ENCODE measurements at places on chromosomes 16 and 17.

GRCh38 chr17:75664099-75664549, 2.8 kb downstream of the RECQL5 start:
- DNase-seq: no peak

GRCh38 chr16:89383095-89384003, 107.0 kb downstream of the ANKRD11 start:
- no peak for DNase-seq

DNA sequence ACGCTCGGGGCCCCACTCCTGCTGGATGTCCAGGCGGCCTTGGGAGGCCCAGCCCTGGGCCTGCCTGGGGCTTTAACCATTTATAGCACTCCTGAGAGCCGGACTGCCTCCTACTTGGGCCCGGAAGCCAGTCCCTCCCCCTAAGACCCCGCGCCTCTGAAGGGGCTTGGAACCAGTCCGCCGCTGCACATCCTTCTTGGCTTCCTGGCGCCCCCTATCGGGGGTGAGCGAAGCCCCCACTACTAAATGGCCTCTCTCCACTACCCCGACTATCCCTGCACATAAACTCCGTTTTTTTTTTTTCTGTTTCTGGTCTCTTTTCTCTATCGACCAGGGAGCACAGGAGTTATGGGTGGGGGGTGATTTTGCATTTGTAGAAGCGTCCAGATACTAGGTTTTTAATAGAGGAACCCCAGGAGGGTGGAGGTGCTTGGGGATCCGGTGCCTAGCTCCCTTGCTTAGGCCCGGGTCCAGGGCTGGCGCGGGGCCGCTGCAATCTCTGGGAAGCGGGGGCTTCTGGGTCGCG, 633 bp upstream of the NOL3 start:
- DNase-seq: peak; percentile 49

DNA sequence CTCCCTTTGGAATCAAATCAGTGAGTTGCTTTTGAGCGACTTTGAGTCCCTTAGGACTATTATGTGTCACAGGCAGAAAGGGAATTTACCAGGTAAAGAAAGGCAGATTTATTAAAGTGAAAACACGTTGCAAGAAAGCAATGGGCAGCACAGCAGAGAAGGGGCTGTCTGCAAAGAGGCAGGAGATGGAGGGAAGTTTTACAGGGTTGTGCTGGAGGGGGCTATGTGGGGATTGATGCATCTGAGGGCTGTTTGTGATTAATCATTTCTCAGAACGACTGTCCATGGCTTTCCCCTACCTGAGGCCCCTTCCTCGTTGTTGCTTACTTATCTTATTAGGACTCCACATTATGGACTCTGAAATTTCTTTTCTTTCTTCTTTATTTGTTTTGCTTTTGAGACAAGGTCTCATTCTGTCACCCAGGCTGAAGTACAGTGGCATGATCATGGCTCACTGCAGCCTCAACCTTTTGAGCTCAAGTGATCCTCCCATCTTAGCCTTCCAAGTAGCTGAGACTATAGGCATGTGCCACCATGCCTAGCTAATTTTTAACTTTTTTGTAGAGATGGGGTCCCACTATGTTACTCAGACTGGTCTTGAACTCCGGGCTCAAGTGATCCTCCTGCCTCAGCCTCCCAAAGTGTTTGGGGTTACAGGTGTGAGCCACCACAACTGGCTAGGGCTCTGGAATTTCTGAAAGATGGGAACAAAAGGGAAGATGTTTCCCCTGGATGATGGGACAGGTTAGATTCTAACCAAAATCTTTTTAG, 5.5 kb downstream of the WWP2 start:
- DNase-seq: no peak

GRCh38 chr16:12846592-12846991, 42.9 kb upstream of the CPPED1 start:
- no peak for DNase-seq

GRCh38 chr16:87132361-87133014, 184.7 kb downstream of the C16orf95 start:
- DNase-seq: peak; percentile 74

GRCh38 chr16:49842972-49843371, 12.9 kb downstream of the ZNF423 start:
- no peak for DNase-seq

DNA sequence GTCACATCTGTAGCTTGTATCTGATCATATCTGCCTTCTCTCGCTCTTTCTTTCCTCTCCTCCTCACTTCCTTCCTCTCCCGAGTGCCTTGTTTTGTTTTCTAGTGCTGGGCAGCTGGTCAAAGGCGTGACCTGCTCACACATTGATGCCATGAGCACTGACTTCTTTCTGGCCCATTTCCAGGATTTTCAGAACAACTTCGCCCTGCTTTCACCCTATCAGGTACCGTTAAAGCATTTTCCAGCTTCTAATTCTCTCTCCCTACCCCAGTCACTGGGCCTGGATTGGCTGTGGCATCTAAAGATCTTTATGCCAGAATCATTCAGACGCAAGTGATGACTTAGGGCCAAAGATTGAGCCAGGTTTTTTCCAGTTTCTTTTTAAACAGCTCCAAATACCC, 55.5 kb downstream of the OTOA start:
- no peak for DNase-seq

DNA sequence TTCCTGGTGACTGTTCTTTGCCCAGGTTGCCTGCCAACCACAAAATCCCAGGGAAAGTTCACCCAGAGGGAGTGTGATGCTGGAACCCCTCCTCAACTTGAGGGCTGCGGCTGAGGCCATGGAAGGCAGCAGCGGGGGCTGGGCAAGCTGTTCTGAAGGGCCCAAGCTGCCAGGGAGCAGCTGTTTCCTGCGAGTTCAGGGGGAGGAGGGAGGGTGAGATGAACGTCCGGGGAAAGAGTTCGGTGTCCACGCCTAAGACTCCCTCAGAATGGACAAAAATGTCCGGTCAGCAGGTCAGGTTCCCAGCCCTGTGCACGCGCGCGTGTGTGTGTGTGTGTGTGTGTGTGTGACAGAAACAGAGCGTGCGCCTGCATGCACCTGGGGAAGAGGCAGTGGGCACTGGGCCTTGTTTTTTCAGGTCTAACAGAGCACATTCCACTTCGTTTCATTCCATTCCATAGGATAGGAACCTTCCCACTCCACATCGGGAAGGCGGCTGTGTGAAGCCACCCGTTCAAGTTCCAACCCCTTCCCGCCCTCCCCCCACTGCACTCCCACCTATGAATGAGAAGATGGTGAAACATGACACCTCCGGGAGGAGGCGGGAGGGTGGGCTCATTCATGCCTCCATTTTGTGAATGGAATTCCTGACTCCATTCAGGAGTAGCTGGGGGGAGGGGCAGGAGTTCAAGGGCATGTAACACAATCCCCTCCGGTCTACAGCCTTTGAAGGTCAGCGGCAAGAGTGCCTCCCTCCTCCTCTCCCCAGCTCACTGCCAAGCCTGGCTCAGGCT, 15.7 kb downstream of the ETV4 start:
- DNase-seq: peak; percentile 94

DNA sequence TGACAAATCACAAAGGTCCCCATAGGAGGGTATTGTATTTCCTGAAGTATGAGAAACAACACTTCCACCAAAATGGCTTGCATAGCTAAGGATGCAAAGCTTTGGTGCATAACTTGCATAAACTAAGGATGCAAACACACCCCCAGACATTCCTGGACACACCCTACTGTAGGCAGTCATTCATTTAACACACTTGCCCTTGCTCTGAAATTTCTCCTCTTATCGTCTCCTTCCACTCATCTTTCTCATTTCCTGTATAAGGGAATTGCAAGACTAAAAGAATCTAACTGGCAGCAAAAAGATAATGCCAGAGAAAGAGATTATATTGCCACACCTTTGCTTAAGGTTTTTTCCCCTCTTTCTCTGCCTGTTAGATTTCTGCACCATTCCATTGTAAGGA, 28.3 kb downstream of the CHD9 start:
- DNase-seq: no peak

- DNase-seq: peak; percentile 58
Measured at GRCh38 chr16:20938426-20938825, 37.9 kb downstream of the LYRM1 start.

GRCh38 chr16:79845734-79846135, 245.2 kb upstream of the MAF start:
- DNase-seq: no peak

- no peak for DNase-seq
Measured at GRCh38 chr16:12470311-12471229, 333.1 kb downstream of the CPPED1 start.

DNA sequence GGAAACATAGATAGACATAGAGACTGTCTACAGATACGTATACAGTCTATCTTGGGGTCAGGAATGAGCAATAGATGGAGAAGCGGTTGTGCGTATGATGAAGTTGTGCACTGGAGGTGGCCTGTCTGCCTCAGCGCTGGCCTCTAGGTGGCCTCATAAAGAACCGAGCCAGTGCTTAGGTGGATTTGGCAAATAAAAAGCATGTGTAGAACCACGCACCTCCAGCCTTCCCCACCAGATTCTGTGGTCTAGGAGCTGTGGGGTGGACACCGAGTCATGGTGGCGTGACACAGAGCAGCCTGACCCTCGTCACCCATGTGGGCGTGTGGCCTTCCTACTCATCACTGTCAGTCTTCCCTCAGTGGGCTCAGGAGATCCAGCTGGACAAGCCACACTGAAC, 34.0 kb downstream of the PGS1 start:
- peak; percentile 31 for DNase-seq

DNA sequence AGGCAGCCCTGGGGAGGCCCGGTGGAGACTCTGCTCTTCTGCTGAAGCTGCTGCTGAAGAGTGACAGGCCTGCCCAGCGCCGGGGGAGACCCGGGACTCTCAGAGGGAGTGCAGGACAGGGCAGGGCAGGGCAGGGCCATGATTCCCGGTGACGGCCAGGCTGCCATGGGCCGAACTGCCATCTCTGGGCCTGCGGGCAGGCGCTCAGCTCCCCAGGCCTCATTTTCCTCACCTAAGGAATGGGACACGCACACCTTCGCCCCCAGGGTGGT, 22.6 kb upstream of the SSTR5 start:
- DNase-seq: no peak

- DNase-seq: no peak
Measured at GRCh38 chr16:23539984-23540816, 16.9 kb downstream of the EARS2 start.

GRCh38 chr16:81830845-81831540, 51.9 kb downstream of the PLCG2 start:
- DNase-seq: no peak

- DNase-seq: no peak
Measured at GRCh38 chr16:48383009-48383876, 2.0 kb downstream of the SIAH1 start.

- DNase-seq: no peak
Measured at GRCh38 chr17:15000661-15001060, 264.5 kb downstream of the PMP22 start.

GRCh38 chr16:6016530-6017184, 919.1 kb upstream of the EEF2KMT start:
- peak; percentile 6 for DNase-seq

GRCh38 chr17:80259457-80260068, 1.1 kb upstream of the RNF213 start:
- peak; percentile 14 for DNase-seq

GRCh38 chr17:28951991-28952975, 965 bp upstream of the PHF12 start:
- peak; percentile 99 for DNase-seq

- no peak for DNase-seq
Measured at GRCh38 chr17:47955497-47956461, 1.9 kb downstream of the PRR15L start.

DNA sequence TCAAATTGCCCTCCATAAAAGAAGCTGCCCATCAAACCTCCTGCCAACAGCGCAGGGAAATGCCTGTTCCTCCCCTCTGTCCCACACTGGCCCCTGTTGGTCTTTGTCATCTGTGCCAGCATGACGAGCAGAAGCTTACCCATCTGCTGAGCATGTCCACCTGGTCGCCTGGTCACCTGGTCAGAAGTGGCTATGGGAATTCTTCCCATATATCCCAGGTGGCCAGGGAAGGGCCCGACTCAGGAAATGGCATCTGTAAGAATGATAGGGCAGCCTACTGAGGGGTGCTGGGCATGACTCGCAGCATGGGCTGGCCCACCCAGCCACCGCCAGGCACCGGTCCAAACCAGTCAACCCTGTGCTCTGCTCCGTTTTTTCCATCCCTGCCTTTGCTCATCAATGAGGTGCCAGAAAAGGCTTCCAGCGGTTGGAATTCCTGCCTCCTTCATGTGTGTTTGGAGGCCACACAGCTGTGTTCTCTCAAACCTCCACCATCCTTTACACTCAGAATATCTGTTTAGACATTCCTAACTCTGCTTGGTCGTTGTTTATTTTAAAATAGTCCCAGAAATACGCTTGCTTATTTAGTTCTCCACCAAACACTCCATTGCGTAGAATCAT, 145.2 kb downstream of the CLEC16A start:
- peak; percentile 74 for DNase-seq

- no peak for DNase-seq
Measured at GRCh38 chr17:74635418-74635817, 11.9 kb upstream of the CD300E start.

DNA sequence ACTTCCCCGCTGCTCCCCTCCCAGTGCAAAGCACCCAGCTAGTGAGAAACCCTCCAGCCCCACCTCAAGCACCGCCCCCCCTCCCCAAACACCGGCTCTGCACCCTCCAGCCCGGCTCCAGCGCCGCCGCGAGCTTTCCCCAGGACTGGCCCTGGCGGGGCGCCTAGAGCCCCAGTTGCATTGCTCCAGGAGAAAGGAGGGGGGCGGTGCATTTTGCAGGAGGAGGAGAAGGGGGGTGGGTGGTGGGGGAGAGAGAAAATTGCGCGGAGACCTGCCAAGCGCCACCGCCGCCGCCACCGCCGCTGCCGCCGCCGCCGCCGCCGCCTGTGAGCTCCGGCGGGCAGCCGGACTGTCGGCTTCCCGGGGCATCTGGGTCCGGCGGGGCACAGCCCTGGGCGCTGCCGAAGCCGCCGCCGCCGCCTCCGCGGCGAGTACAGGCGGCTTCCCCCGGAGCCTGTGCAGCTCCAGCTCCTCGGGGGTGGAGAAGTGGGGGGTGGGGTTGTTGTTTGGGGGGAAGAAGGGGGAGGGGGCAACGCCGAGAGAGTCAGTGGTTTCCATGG, 333 bp upstream of the NOG start:
- peak; percentile 88 for DNase-seq
